ENCODE measurements at places on chromosomes 5 and 9.

DNA sequence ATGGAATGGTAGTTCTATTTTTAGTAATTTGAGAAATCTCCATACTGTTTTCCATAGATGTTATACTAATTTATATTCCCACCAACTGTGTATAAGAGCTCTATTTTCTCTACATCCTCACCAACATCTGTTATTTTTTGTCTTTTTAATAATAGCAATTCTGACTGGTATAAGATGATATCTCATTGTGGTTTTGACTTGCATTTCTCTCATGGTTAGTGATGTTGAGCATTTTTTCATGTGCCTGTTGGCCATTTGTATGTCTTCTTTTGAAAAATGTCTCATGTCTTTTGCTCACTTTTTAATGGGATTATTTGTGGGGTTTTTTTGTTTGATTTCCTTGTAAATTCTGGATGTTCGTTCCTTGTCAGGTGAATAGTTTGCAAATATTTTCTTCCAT, 154.4 kb downstream of the ZSWIM6 start:
- DNase-seq = no peak

DNA sequence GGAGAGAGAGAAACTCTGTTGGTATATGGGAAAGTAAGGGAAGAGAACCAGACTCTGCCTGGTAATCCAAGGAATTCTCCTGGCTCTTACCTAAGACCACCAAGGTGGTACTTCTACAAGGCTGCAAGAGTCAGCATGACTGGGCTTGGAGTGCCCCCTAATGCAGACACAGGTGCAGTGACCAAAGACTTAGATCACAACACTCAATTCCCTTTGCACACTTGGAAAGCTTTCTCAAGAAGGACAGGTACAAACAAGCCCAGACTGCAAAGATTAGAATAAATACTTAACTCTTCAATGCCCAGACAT, 25.2 kb downstream of the UGT3A2 start:
- no peak for DNase-seq

- no peak for DNase-seq
Measured at GRCh38 chr9:70561111-70561510, 146.7 kb upstream of the KLF9 start.

DNA sequence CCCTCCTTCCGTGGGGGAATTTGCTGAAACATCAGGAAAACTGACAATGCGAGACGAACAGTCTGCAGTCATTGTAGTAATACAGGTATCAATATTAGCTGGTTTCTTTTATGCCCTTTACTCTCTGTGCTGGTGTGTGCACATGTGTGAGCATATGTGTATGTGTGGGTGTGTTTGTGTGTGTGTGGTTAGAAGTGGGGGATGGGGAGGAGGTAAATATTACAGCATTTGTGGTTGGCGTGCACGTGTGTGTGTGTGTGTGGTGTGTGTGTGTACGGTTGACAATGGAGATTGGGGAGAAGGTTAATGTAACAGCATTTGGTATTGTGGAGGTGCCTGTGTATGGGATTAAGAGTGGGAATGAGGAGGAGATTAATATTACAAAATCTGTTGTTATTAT, 219.4 kb downstream of the ADGRV1 start:
- no peak for DNase-seq

- DNase-seq = no peak
Measured at GRCh38 chr5:116454417-116454927, 120.2 kb downstream of the SEMA6A start.

GRCh38 chr5:179825655-179826182, 5.0 kb downstream of the SQSTM1 start:
- no peak for DNase-seq

All from NCI-H2171 (cell line).